ENCODE measurements at places on chromosomes 3 and 15. TPM values are rescaled to one million over a fixed set of nuclear protein-coding genes. Genes with fewer than 3 reads are reported as not detected.

The ERICH6 gene
- not detected for total RNA-seq

The BLM gene
- total RNA-seq = 13.1 TPM

The PRR20G gene
- not detected for total RNA-seq

The ZBTB47 gene
- total RNA-seq = 13.0 TPM

The PRRT3 gene
- total RNA-seq = 1.0 TPM

The BNIP2 gene
- total RNA-seq = 72.0 TPM

The CLEC3B gene
- not detected for total RNA-seq

The GATM gene
- total RNA-seq = not detected

The SLC12A1 gene
- total RNA-seq = not detected

The ACP3 gene
- total RNA-seq = not detected

The PPARG gene
- total RNA-seq = 2.6 TPM

The ARPP21 gene
- total RNA-seq = not detected

The SEMA3G gene
- 0.53 TPM for total RNA-seq

The CAPN3 gene
- total RNA-seq = not detected

The PLOD2 gene
- total RNA-seq = 74.7 TPM

The AGTR1 gene
- total RNA-seq = 0.07 TPM

The HES1 gene
- total RNA-seq = 26.3 TPM

The CAMK2N2 gene
- 10.5 TPM for total RNA-seq

The GOLGA8G gene
- total RNA-seq = not detected

The CEMIP gene
- 1.7 TPM for total RNA-seq

The STRIT1 gene
- total RNA-seq = not detected

The CCR9 gene
- total RNA-seq = not detected
